ENCODE measurements at places on chromosomes 2 and 18. TPM values are rescaled to one million over a fixed set of nuclear protein-coding genes. Genes with fewer than 3 reads are reported as not detected.

DNA sequence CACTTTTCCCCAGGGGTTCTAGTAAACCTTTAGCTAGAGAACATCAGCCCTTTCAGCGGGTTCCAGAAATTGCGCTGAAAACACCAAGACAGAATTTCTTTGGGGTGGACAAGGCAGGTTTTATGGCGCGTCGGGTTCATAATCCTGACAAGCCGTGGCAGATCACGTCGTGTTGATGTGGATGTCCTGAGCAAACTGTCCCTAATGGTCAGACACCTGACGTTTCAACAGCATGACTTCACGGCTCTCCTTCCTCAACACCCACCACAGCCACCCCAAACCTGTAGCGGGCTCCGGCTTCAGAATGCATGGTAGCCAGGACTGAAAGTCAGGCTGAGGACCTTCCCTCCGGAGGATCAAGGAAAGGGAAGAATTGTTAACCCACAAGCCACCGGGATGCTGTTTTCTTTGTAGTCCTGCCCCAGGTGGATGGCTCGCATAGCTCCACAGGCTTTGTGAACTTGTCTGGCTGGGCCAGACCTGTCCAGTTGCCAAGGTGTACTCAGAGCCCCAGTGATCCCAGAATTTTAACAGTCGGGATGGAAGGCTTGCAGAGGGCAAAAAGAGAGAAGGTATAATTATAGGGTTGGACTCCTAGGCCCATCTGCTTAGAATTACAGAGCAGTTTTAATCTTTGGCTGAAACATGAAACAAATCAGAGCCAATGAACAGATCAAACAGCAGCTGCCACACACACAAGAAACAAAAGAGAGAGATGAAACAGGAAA is 1.5 kb downstream of the APCDD1 start:
- no peak for DNase-seq

GRCh38 chr2:26488463-26489212 is 10.7 kb upstream of the OTOF start:
- DNase-seq: no peak

DNA sequence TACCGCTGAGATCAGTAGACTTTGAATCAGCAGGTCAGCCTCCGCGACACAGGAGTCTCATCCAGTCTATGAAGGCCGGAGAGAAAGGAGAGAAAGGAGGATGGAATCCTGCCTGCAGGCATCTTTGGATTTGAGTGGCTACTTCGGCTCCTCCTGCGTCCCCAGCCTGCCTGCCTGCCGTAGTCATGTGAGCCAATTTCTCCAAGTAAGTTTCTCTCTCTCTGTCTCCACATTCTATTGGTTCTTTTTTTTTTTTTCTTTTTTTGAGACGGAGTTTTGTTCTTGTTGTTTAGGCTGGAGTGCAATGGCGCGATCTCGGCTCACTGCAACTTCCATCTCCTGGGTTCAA is 16.7 kb downstream of the PDCD1 start:
- no peak for DNase-seq

DNA sequence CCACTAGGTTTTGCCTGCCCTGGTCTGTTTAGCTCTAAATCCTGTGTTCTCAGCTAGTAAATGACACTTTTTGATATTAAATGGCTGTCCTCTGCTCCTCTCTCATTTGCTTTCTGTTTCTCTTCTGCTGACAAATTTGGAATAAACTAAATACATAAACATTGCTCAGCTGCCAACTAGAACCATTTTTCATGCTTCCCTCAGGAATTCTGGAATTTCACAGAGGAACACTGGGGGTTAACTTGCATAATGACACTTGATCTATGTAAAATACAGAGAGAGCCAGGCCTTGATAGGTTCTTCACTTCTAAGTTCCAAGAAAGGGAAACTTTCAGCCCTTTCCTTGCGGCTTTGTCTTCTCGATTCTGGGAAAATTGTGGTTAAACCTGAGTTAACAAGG is 450.6 kb upstream of the ST6GAL2 start:
- peak; percentile 77 for DNase-seq

- DNase-seq: no peak
These were observed 157.1 kb upstream of the SIX2 start for GRCh38 chr2:45166229-45166890.

DNA sequence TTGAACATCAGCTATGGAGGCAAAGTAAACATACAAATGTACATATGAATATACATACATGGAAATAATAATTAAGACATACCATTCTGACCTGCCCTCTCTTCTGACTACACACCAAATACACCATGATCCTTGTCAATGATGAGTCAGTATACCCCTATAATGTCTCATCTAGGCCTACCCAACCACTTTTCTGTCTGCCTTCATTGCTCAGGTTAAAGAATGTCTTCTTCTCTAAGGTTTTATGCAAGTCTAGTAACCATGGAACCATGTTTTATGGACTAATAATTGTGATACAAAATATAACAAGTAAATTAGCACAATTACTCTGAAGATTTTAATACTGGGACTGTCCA is 128.7 kb downstream of the NCKAP5 start:
- DNase-seq: no peak

GRCh38 chr2:209661286-209661894 is 110.2 kb upstream of the UNC80 start:
- no peak for DNase-seq

DNA sequence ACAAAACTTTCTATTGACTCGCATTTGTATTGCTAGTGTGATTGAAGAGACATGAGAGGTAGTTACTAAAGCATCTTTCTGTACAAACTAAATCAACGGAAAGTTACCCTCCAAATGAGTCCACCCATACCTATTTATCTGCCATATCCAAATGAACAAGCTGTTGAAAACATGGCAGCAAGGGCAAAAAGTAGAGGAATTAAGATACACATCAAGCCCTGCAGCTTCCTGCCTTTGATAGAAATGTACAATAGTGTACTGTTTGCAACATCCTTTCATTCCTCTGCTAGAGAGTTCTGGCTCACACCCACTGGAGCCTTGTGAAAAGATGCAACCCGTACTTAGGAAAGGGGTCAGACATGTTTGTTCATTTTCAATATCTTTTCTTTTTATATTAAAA is 122.5 kb downstream of the ERBB4 start:
- no peak for DNase-seq

DNA sequence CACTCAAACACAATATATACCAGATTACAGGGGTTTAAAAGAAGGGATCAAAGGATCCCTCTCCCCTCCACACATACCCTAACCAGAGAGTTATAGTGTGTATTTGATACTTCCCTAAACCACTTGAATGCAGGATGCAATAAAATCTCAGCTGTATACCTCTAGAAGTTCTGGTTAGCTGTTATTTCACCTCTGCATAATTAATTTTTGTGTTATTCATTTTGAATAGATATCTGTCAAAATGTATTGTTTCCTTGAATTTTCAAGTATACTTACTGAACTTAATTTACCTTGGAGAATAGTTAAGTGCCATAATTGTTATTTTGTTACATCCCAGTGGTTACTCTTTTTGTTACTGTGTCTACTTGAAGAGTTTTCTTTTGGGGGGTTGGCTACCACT is 34.5 kb downstream of the DDX1 start:
- no peak for DNase-seq

GRCh38 chr2:235605312-235606003 is 111.6 kb downstream of the AGAP1 start:
- DNase-seq: peak; percentile 99

GRCh38 chr2:68789603-68790002 is 55.0 kb downstream of the ARHGAP25 start:
- DNase-seq: no peak

- DNase-seq: no peak
These were observed 143.3 kb upstream of the ZEB2 start for GRCh38 chr2:144663207-144663606.

- peak; percentile 48 for DNase-seq
These were observed at the start of gene CABYR for GRCh38 chr18:24138789-24139616. TSS of gene CABYR (plus strand) at chr18:24139062. CDS start at chr18:24143115, 4,053 bp downstream.

- DNase-seq: no peak
These were observed 29.9 kb downstream of the ZEB2 start for GRCh38 chr2:144490017-144490416.

GRCh38 chr18:69770238-69770637 is 177.4 kb downstream of the CD226 start:
- no peak for DNase-seq

- peak; percentile 61 for DNase-seq
These were observed 246.1 kb downstream of the EXOC6B start for GRCh38 chr2:72579591-72580180.

- DNase-seq: no peak
These were observed 23.1 kb upstream of the FAHD2A start for GRCh38 chr2:95379371-95379831.

DNA sequence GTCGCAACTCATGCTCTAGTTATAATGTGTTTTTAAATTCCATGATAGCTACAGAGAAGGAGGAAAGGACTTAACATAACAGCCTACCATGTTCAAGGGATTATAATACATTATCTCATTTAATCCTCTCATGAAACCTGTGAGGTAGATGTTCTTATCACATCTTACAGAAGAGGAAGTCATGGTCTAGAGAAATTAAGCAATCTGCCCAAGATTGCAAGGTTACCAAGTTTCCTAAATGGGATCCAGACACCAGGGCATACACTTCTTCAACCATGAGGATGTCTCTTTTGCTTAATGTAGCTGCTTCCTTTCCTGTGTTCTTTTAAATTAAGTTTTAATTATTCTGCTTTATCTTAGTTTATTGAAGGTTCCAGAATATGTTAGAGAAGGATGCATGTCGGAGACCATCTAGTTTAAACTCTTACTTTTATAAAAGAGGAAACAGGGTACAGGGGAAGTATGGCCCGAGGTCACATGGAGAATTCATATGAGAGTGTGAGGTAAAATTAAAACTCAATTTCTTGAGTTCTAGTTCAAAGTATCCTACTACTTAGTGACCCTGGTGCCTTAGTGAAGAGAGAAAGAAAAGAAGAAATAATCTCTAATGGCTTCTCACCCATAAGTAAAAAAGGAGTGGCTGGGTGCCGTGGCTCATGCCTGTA is 3.6 kb upstream of the IL1A start:
- DNase-seq: no peak

- no peak for DNase-seq
These were observed 264.5 kb downstream of the EIPR1 start for GRCh38 chr2:3113122-3113521.

GRCh38 chr2:38533757-38534545 is 68.8 kb downstream of the HNRNPLL start:
- no peak for DNase-seq

GRCh38 chr18:32152705-32153448 is 37.0 kb upstream of the MEP1B start:
- DNase-seq: no peak

DNA sequence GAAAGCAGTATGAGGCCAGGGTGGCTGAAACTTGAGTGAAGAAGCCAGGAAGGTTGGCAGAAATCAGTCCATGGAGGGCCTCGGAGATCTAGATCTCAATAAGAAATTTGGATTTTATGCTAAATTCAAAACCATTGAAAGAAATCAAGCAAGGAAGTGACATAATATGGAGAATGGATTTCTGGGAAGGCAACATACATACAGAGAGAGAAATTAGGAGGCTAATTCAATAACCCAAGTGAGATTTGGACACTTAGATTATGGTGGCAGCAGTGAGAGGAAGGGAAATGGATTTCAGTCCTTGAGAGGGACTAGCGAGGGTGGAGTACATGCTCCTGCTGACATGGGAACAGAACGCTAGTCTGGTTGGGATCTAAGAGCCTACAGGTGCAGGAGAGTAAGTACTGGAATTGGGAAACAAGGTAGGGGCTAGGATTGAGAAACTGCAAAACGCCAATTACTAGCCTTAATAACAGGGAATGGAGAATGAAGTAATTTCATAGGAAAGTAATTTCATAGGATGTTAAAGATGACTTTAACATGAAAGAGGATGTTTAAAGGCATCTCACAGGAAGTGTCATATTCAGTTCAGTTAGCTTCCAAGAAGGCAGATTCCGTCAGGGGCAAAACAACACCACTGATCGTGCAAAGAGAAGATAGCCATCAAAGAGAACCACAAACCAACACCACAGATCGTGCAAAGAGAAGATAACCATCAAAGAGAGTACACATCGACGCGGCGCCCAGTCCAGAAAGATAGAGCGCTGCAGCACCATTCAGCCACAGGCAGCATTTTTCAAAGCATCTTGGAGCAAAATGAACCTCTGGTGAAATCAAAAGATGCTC is 27.2 kb downstream of the CDKL4 start:
- no peak for DNase-seq

GRCh38 chr18:59484131-59484530 is 125.1 kb upstream of the LMAN1 start:
- no peak for DNase-seq

DNA sequence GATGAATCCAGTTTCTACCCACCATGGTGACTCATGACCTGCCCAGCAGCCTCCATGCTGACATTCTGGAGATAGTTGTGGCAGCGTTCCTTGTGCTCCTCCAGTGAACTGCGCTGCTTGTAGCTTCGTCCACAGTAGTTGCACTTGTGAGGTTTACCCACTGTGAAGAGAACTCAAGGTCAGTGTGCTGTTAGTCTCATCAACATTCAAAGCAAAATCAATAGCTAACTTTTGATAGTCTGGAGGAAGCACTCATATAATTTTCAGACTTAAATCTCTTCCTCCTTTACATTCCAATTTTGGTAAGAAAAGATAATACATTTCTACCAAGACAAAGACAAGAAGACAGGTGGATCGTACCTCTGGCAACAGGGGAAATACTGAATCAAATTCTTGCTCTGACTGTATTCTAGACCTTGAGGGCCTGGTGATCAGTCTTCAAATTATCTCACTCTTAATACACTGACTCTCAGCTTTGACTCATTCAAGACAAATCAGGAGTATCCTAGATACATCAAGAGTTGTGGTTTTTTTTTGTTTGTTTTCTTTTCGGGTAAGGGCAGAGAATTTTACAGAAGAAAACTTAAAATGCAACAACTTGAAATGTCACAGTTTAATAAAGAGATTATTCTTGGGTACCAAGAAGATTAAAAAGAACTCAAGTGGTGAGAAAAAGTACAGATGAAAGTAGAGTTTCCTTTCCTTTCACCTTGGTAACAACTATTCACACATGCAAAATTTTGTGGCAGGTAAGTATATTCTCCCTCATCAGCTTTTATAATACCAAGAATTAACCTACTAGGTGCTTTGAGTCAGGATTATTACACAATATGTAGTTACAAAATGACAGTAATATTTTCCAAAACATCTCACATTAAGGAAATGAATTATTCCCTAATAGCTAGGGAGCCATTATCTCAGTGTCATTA is 129.2 kb downstream of the IKZF2 start:
- DNase-seq: peak; percentile 73

DNA sequence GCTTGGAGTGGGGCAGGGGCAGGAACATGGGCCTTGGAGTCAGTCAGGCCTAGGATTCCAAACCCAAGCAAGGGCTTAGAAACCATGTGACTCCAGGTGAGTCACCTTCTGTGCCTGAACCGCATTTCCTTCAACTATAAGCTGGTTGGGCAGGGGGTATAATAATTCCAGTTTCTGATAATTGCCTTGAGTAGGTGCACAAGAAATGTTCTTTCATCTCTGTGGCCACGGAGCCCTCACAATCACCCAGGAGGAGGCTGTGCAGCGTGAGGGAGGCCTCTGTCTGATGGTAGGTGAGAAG is 112.1 kb upstream of the HAAO start:
- no peak for DNase-seq

- no peak for DNase-seq
These were observed 44.7 kb downstream of the CMPK2 start for GRCh38 chr2:6820903-6821584.

PCARE gene
- total RNA-seq: not detected

SLC5A7 gene
- total RNA-seq: not detected

MRPL33 gene
- 85.9 TPM for total RNA-seq

MCM6 gene
- 34.6 TPM for total RNA-seq

PREB gene
- total RNA-seq: 72.4 TPM

ERBB4 gene
- not detected for total RNA-seq

CNDP1 gene
- not detected for total RNA-seq

GPD2 gene
- total RNA-seq: 114 TPM

LYG2 gene
- total RNA-seq: not detected

ZBTB7C gene
- 0.17 TPM for total RNA-seq

REG3G gene
- total RNA-seq: not detected

ACKR3 gene
- not detected for total RNA-seq
